ENCODE measurements at places on chromosomes 5 and 9.

GRCh38 chr5:55136521-55136920 is 23.4 kb upstream of the GPX8 start:
- DNase-seq = no peak

DNA sequence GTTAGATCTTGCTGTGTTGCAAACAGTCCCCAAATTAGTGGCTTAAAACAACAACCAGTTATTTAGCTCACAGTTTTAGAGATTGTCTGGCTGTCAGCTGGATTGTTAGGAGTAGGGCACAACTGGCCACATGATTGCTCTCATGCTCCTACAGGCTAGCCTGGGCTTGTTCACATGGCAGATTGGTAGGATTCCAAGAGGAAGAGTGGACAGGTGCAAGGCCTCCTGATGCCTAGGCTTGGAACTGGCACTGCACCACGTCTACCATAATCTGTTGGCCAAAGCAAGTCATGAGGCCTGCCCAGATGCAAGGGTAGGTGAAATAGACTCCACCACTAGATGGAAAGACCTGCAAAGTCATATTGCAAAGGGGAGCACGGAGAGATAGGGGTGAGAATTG is 76.4 kb downstream of the ACER2 start:
- DNase-seq = no peak

- no peak for DNase-seq
Observed at GRCh38 chr5:165775111-165775510, 2269.7 kb downstream of the MAT2B start.

GRCh38 chr9:69532396-69532795 is 139.8 kb downstream of the APBA1 start:
- DNase-seq = no peak

DNA sequence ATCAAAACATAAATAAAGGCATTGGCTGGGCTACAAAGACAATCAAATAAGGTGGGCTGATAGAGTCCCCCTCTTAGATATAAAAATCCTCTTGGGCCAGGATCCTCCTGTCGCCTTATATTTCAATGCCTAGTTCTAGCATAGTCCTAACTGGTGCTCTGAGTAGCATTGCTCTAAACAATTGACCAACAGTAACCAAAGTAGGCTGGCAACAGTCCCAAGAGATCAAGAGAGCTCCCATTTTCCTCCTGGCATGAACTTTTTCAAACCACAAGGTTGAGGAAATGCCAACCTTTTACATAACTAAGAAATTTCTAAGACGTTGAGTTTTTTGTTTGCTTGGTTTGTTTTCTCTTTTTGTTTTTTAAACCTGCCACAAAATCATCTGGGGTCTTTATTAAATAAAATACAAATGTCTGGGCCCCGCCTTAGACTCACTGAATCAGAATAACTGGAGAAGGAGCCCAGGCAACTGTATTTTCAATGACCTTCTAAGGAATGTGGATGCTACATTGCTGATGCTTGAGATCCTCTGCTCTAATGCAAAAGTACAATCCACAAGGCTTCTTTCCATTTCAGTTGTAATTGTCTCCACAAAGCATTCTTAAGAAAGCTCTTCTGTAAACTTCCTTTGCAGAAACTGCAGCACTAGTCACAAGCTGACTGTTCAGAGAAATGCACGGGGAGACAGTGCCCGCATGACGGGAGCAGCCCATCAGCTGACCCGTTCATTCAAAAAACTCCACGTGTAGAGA is 2.9 kb downstream of the SLC45A2 start:
- DNase-seq = no peak

- DNase-seq = no peak
Observed at GRCh38 chr9:119834064-119834620, 464.9 kb upstream of the BRINP1 start.

DNA sequence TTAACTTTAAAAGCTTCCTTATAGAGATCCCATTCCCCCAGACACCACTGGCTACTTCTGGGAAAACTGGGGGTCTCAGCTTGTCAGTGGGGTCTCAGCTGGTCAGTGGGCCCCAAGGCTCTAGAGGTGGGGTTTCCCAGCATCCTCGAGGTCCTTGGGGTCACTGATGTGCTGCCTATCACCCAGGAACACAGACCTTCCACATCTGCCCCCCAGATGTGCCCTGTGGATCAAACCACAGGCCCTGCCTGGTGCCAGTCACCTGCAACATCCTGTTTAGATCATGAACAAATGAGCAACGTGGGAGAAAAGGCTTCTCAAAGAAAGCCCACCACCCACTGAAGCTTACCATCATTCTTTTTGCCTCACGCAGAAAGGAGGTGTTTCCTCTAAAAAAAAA is 165.6 kb upstream of the FSTL4 start:
- no peak for DNase-seq

DNA sequence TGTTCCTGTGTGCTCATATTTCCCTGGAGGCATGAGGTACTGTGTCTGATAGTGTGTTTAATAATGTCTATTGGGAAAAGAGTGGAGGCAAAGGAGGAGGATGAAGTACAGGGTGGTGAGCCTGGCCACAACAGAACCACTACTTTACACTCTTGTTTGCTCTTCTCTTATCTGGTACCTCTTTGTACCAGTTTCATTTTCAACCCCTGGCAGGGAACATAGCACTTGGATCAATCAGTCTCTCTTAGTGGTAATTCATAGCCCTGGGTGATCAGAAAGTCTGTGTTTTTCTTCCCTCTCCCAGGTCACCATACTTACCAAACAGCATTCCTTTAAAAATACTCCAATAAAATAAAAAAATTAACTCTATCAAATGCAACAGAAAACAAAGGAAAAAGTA is 105.4 kb downstream of the DMRT2 start:
- no peak for DNase-seq

- DNase-seq = no peak
Observed at GRCh38 chr5:56147106-56147505, 86.0 kb downstream of the ANKRD55 start.

- no peak for DNase-seq
Observed at GRCh38 chr5:137037848-137038247, 461.3 kb downstream of the SPOCK1 start.

- no peak for DNase-seq
Observed at GRCh38 chr9:79447762-79448161, 124.0 kb upstream of the TLE4 start.

DNA sequence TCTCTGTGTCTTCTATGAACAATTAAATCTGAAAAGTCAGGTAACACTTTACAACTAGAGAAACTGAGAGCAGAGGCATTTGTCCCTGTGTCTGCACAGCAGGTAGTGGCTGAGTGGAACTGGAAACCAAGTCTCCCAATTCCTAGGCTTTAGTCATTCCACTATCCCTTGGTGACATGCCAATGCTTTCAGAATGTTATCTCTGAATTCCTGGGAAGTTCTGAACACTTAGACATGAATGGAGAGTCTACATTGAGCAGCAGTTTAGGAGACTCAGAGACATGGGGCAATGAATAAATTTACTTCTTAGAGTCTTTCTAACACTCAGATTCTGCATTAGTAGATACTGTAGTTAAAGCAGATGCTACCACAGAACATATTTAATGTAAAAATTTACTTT is 94.8 kb upstream of the APC start:
- DNase-seq = no peak

DNA sequence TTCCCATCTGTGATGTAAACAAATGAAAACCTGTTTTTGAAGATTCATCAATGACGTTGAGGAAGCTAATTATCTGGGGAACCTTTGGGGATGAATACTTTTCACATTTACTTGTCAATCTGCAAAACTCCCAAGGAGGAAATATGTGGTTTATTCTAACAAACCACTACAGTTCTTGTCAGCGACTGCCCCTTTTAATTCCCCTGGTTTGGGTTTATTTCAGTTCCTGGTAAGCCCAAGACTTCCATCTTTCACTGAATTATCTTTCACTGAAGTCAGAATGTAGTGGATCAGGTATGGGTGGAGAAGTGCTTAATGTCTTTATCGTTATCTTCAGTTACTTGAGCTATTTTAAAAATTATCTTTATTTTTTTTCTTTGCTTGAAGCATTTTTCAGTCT is 40.2 kb downstream of the TLR4 start:
- no peak for DNase-seq

GRCh38 chr5:171342362-171343111 is 33.5 kb downstream of the TLX3 start:
- DNase-seq = no peak
